ENCODE measurements at places on chromosomes 4 and X.

DNA sequence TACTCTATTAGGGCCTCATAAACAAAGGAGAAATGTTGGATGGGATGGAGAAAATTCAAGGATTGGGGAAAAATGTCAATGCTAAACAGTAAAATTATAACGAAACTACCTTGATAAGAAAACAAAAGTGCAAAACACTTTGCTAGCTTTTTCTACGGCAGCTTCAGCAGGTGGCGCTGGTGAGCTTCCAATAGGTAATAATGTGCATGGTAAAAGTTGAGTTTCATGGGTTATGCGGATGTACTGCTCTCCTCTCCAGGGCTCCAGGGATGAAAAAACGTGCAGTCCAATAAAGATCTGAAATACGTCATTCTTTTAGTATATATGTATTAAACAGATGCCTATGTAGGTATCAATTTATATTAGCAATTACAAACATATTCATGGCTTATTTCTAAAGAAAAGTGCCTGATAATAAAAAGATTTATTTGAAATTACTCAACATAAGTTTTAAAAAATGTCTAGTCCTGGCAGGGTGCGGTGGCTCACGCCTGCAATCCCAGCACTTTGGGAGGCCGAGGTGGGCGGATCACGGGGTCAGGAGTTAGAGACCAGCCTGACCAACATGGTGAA, 239.6 kb downstream of the GRXCR1 start:
- DNase-seq, result no peak

DNA sequence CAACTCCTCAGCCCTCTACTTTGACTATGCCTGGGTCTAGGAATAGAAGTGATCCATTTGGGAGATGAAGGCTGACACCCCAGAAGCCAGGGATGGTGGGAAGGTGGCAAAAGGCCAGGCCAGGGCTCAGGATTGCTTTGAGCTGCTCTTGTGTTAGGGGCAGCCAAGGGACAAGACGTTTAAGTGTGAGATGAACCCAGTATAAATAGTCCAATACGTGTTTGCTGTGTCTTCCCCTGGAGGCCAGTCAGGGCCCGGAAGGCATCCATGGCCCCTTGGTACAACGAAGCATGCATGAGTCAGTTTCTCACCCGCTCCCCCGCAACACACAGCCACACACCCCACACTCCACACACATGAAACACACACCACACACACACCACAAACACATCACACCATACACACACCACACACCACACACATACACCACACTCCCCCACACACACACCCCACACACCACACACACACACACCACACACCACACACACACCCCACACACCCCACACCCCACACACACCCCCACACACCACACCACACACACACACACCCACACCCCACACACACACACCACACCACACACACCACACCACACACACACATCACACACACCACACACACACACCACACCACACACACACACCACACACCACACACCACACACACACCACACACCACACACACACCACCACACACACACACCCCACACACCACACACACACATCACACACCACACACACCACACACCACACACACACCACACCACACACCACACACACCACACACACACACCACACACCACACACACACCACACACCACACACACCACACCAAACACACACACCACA, 5.1 kb downstream of the STARD8 start:
- DNase-seq, result no peak

GRCh38 chrX:124736553-124737270, 390.3 kb downstream of the SH2D1A start:
- peak; percentile 63 for DNase-seq

DNA sequence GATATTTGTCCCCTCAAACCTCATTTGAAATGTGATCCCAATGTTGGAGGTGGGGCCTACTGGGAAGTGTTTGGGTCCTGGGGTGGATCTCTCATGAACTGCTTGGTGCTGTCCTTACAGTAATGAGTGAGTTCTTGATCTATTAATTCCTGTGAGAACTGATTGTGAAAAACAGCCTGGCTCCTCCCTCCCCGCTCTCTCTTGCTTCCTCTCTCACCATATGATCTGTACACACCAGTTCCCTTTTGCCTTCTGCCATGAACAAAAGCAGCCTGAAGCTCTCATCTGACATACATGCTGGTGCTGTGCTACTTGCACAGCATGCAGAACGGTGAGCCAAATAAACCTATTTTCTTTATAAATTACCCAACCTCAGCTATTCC, 11.2 kb upstream of the YIPF7 start:
- no peak for DNase-seq

DNA sequence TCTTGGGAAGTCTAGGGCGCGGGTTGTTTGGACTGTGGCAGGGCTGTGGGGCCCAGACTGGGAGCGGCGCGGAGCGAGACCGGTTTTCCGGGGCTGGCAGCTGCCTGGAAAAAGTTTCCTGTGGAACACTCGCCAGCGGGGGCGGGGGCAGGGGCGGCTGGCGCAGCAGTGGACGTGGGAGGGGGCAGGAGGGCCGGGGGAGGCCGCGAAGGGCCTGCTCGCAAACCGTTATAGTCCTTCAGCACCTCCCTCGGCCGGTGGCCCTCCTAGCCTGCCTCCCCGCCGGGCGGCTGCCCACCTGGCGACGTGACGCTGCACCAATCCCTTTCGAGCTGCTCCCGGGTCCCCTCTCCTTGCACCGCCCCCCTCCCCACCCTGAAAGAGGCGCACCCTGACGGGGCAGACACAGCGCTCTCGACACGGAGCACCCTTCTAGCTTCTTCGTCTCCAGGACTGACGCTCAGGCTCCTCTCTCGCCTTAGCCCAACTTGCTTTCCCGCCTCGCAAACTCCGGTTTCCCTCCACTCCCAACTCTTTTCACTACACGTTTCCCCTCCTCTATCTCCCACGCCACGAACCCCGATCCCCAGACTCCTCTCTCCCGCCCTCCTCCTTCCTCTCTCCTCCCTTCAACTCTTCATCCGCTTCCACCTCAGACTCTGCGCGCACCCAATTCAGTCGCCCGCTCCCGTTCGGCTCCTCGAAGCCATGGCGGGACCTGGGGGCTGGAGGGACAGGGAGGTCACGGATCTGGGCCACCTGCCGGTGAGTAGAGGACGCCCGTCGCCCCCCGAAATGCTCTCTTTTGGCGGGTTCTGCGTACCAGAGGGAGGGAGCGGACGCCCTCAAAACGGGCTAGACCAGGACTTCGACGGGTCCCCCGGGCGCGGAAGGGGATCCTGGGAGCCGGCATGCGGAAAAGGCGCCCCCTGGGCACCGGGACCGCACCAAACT, at the start of gene NRK:
Gene NRK, plus strand, starts transcription at position 402 of the 954 bp plus-strand sequence. Its CDS starts 307 bp downstream, at position 709.
- no peak for DNase-seq

GRCh38 chrX:1102786-1103185, 109.7 kb downstream of the CRLF2 start:
- DNase-seq, result no peak

- no peak for DNase-seq
Measured at GRCh38 chr4:160495356-160495755, 1392.5 kb downstream of the RAPGEF2 start.
